Stimulated activated CD8-positive, alpha-beta memory T cell treated with anti-CD3 and anti-CD28 coated beads, Interleukin-4, amount 100 ng/mL, for 1 hour (primary cell): ENCODE measurements at places on chromosomes 5 and 9.

DNA sequence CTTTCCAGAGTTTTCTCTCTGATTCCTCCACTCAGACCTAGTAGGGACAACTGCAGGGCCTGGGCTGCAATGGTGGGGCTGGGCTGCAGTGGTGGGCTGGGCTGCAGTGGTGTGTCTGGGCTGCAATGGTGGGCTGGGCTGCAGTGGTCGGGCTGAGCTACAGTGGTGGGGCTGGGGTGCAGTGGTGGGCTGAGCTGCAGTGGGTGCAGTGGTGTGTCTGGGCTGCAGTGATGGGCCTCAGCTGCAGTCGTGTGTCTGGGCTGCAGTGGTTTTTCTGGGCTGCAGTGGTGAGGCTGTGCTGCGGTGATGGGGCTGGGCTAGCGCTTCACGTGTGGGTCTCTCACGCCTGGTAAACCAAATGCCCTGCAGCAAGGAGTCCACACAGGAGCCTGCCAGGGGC lies 27.4 kb downstream of the ABO start:
- DNase-seq = no peak

- no peak for DNase-seq
Observed at GRCh38 chr5:60997721-60998120, 52.7 kb downstream of the NDUFAF2 start.

- DNase-seq = no peak
Observed at GRCh38 chr5:179623906-179624741, 653 bp upstream of the HNRNPH1 start.

GRCh38 chr5:40572937-40573336 lies 106.8 kb upstream of the PTGER4 start:
- DNase-seq = no peak

- DNase-seq = no peak
Observed at GRCh38 chr5:173320259-173320658, 8.0 kb downstream of the STC2 start.

DNA sequence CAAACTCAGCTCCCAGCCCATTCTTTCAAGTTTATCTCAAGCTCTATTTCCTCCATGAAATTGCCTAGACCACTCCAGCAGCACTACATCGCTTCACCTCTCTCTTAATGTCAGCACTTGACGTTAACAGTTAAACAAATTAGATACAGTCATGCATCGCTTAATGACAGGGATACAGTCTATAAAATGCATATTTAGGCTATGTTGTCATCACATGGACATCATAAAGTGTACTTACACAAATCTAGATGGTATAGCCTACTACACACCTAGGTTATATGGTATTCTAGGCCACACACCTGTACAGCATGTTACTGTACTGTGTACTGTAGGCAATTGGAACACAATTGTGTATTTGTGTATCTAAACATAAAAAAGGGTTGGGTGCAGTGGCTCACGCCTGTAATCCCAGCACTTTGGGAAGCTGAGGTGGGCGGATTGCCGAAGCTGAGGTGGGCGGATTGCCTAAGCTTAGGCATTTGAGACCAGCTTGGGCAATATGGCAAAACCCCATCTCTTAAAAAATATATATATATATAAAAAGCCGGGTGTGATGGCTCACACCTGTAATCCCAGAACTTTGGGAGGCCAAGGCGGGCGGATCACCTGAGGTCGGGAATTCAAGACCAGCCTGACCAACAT lies 13.4 kb upstream of the PCSK5 start:
- no peak for DNase-seq

DNA sequence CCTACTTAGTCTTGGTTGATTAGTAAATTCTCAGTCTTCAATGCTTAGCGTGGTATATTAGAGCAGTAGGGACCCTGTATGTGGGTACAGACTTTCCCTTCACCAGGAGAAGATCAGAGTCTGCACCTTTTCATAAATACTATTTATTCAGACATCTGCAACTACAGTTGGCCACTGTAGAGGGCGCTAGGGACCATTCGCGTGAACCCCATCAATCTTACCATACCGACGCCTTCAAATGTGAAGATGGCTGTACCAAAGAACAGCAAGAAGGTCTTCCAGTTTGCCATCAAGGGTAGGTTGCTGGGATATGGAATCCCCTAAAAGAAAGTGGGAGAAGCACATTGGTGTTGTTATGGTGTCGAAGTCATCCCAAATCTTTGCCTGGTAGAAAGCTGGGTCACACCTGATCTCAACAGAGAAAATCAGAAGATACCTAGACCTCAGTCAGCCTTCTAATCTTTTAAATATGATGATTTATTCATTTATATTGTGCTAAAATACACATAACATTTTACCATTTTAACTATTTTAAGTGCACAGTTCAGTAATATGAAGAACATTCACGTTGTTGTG lies 19.1 kb downstream of the SLC36A3 start:
- no peak for DNase-seq

DNA sequence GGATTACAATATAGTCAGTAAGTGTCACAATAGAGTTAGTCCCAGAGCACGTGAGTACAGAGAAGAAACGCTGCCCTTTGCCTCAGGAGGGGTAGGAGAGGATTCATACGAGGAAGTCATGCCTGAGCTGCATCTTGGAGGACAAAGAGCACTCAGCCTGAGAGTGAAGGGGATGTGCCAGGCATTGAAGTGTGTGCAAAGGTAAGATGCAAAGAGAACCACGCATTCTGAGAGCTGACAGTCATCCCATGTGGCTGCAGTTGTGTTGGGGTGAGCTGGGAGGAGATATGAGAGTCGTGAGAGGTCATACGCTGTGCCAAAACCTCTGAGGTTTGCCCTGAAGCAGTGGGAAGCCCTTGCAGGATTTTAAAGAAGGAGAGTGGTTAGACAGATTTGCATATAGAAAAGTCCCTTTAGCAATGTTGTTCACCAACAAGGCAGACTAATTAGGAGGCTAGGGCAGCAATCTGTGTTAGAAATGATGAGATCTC lies 97.5 kb downstream of the PIP5K1B start:
- DNase-seq = no peak

DNA sequence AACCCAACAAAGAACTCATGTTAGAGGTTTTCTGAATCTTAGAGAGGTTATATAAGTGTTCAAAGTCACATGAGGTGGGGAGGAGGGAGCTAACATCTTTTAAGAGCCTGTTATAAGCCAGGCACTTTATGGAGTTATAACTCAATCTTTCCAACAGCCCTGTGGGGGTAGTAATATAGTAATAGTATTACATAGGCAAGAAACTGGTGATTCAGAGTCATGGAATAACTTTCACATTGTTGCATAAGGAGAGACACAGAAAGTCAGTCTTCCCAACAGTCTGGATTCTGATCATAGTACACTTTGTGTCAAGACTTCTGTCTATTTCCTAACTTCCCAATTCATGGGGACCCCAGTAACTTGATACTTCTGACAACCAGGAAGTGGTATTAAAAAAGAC lies 89.2 kb downstream of the ACER2 start:
- no peak for DNase-seq
